Glutamatergic neuron (in vitro differentiated cells): ENCODE measurements at places on chromosomes 6 and 20. TPM values are rescaled to one million over a fixed set of nuclear protein-coding genes. Genes with fewer than 3 reads are reported as not detected.

DNA sequence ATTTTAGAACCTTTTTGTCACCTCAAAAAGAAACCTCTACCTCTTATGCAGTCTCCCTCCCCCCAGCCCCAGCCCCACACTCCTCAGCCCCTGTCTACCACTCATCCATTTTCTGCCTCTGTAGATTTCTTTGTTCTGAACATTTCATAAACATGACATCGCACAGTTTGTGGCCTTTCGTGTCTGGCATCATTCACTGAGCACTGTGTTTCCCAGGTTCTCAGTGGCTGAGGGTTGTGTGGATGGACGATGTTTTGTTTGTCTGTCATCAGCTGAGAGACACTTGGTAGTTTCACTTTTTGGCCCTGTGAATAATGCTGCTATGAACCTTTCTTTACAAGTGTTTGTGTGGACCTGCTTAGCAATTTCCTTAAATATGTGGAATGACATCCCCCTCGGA is 64.5 kb downstream of the FAM120B start:
- no peak for DNase-seq

The CLDN20 gene
- total RNA-seq, result not detected

GRCh38 chr6:31366693-31367470 is 9.9 kb upstream of the HLA-B start:
- peak; percentile 92 for DNase-seq

- DNase-seq, result no peak
Measured at GRCh38 chr6:154653853-154654252, 79.4 kb upstream of the SCAF8 start.

DNA sequence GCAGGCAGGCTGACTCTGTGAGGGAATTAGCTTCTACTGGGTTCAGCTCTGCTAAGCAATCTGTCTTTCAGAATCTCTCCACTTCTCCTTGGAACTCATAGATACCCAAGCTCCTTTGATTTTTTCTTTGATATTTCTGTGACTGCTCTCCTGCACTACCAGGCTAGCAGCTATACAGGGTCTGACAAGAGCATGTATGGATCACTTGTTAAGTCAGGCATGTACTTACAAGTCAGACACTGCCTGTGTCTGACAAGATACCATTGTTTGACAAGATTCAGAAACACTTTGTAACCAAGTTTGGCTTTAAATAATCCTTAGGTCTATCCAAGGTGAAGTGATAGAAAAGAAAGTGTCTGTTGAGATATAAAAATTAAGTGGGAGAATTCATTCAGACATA is 79.5 kb downstream of the SESN1 start:
- DNase-seq, result no peak

The OR2J3 gene
- not detected for total RNA-seq

The STX11 gene
- total RNA-seq, result not detected
